Activated CD8-positive, alpha-beta T cell treated with anti-CD3 and anti-CD28 coated beads for 36 hours (primary cell): ENCODE measurements at places on chromosomes 1 and 21. TPM values are rescaled to one million over a fixed set of nuclear protein-coding genes. Genes with fewer than 3 reads are reported as not detected.

- DNase-seq, result no peak
These were observed 46.4 kb downstream of the DDX20 start for GRCh38 chr1:111802110-111802509.

GRCh38 chr21:35775778-35776544, 284.4 kb downstream of the SETD4 start:
- DNase-seq, result no peak

GRCh38 chr1:86466109-86466844, 2.5 kb upstream of the CLCA1 start:
- DNase-seq, result no peak

DNA sequence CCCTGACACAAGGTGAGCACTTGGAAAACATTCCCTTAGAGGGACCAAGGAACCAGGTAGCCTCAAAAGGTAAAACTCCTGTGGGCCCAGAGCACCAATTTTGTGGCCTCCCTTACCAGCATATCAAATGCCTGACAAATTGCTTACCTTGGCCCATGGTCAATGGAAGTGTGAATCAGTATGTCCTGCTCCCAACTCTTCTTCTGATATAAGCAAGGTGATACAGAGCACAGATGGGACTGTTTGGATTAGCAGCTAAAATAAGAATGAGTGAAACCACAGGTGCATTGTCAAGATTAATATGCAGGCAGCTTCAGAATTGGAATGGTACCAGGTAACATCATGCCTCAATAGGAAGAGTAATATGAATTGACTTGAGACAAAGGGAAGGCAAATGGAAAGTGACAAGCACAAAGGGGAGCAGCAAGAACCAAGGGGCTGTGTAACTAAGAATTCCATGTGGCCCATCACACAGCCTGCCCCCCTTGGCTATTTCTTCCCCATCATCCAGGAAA, 156.8 kb upstream of the KCND3 start:
- no peak for DNase-seq

GRCh38 chr1:207970329-207971233, 59.7 kb upstream of the CD34 start:
- no peak for DNase-seq

DNA sequence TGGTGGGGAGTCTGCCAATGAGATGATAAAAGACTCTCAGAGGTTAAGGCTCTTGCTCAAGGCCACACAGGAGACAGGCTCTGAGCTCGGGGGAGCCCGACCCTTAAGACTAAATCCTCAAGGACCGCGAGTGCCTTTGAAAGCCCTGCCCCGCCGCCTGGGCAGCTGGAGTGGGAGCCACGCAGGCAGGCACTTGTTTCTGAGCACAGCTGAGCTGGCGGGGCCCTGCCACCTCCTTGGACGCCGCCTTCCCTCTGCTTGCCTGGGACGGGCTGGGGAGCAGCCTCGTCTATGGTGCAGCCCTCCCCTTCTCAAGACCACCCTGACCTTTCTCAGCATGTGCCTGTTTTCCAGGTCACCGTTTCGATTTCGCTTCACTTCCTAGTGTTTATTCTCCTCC, 169.3 kb downstream of the CAMTA1 start:
- no peak for DNase-seq

- DNase-seq, result no peak
These were observed 126.4 kb upstream of the C1orf21 start for GRCh38 chr1:184260382-184260781.

GRCh38 chr1:34591751-34592629, 162.9 kb upstream of the GJB5 start:
- DNase-seq, result no peak

- no peak for DNase-seq
These were observed 84.9 kb downstream of the SIM2 start for GRCh38 chr21:36783612-36784374.

GRCh38 chr1:43165765-43166164, 6.3 kb downstream of the EBNA1BP2 start:
- no peak for DNase-seq

GRCh38 chr1:169949139-169949538, 55.4 kb upstream of the SCYL3 start:
- no peak for DNase-seq

GRCh38 chr1:22841860-22842281, 130.8 kb downstream of the LACTBL1 start:
- DNase-seq, result no peak

- no peak for DNase-seq
These were observed 2032.3 kb downstream of the MRPL39 start for GRCh38 chr21:23574932-23575331.

GRCh38 chr1:180922631-180923015, 9.9 kb downstream of the KIAA1614 start:
- no peak for DNase-seq

- DNase-seq, result no peak
These were observed 2.0 kb downstream of the TEKT2 start for GRCh38 chr1:36085686-36086526.

DNA sequence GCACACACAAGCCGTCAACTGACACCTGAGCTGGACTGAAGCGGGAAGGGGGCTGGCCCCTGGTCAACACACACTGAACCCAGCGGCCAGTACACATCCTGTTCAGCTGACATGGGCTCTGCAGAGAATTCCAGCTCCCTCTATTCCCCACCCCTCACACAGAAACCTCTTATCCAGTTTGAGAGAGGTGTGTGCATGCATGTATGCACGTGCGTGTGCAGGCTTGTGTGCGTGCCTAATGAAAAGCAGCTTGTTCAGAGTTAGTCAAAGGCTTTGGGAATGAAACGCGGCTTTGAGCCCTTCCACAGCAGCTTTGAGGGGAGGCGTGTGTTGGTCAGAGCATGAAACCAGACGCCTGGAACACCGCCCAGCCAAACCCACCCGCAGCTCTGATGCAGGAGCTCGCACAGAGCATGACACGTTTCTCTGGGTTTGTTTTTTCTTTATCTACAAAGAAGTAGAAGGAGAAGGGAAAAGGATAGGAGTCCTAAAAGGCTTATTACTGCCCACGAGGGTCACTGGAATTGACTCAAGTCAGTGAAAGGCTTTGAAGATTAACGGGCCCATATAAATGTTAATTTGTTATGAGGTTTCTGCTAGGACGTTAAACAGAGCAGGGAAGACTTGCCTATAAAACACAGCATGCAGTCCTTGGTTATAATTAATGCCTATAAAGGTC, 184.2 kb downstream of the ETS2 start:
- no peak for DNase-seq

DNA sequence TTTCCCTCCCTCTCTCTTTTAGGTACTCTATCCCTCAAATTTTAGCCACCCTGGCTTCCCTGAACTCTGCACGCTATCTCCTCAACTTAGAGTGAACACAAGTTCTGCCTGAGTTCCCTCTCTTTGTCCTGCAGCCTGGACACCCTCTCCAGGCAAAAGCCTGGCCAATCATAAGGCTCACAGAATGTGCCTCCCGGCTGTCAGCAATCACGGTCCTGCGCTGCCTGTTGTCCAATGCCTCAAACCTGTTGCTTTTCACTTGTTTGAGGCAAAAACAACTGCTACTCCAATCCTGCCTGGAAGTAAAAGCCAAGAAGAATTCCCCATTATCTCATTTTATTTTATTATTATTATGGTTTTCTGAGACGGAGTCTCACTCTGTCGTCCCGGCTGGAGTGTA, 66.1 kb downstream of the LGR6 start:
- DNase-seq, result no peak

DNA sequence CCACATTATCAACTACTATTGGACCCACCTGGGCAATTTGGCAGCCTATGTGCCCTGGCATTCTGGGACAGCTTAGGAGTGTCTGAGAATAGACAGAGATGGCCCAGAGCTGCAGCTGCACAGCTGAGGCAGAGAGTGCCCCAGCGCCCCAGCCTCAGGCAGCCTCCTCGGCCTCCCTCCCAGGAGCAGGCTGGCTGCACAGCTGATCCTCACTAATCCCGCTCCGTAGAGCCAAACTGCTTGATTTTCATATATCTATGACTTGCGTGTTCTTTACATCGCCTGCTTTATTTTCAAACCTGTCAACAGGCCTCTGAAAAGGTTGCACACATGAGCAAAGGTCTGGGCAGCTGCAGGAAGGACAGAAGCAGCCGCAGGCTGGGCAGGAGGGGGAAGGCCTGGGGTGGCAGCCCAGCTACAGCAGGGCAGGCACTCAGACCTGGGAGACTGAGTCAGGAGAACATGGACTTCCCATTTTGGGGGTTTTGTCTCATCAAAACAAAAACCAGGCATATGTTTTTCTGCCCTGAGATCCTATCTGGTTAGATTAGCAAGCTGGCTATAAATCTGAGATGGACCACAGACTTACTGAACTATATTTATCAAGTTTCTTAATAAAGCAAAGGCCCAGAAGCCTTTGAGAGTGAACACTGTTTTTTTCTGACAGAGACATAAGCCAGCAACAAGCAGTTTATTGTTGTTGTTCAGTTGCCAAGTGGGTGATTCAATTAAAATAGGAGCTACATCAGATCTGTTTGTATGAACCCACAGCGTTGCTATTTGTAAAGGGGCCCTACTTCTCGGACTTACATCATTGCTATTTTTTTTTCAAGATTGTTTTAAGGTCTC, 301.8 kb upstream of the DUSP10 start:
- no peak for DNase-seq

DNA sequence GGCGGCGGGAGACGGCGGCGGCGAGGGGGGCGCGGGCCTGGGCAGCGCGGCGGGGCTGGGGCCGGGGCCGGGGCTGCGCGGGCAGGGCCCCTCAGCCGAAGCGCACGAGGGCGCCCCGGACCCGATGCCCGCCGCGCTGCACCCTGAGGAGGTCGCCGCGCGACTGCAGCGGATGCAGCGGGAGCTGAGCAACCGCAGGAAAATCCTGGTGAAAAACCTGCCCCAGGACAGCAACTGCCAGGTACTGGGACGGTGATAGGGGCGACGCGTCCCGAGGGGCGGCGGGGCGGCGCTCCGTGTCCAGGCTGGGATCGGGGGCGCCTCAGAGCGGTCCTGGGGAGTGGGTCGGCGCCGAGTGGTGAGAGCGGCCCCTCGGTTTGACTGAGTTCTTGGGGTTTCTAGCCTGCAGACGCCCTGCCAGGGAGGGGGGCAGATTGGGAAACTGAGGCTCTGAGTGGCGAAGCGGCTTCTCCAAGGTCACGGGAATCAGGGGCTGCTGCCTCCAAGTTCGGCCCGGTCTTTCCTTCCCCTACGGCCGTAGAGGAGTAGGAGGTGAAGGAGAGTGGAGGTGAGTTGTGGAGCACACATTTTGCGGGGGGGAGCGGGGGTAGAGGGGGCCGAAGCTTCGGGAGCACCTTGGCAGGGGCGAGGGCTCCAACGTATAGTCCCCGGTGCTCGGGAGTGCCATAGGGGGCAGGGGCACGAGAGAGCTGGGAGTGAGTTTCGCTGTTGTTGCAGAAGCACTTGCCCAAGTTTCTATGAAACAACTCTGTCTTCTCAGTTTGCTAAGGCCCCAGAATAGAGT, 508 bp downstream of the RAVER2 start:
- DNase-seq, result peak; percentile 9

The NPHS2 gene
- not detected for total RNA-seq

The IL19 gene
- total RNA-seq, result not detected

The TRNP1 gene
- 0.38 TPM for total RNA-seq

The SYT11 gene
- 9.2 TPM for total RNA-seq

The YOD1 gene
- 7.4 TPM for total RNA-seq

The CACNA1S gene
- total RNA-seq, result not detected

The FUCA1 gene
- total RNA-seq, result 4.8 TPM

The NBPF4 gene
- not detected for total RNA-seq

The ARHGAP30 gene
- 175 TPM for total RNA-seq
